ENCODE measurements at places on chromosomes 3 and 15.
A peak's percentile ranks its signal among the peaks of the same experiment; 100 is the strongest.

GRCh38 chr15:63187589-63188226 lies 1.7 kb upstream of the RAB8B start:
- no peak for DNase-seq

GRCh38 chr15:70509282-70509662 lies 254.1 kb downstream of the UACA start:
- peak; percentile 94 for DNase-seq

DNA sequence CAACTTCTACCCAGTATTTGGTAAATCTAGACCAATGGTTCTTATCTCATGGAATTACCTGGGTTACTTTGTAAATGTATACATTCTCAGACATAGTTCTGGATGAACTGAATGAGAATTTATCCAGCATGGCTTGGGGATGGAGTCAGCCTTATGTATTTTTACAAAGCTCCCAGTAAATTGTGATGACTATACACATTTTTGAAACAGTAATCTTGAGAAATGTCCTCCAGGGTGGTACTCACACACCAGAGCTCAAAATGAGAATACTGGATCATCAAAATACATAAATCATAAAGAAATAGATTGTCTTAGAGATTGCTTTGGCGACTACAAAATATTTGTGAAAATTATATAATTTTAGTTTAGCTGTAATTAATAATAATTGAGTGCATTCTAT lies 722.1 kb upstream of the DPPA4 start:
- no peak for DNase-seq

DNA sequence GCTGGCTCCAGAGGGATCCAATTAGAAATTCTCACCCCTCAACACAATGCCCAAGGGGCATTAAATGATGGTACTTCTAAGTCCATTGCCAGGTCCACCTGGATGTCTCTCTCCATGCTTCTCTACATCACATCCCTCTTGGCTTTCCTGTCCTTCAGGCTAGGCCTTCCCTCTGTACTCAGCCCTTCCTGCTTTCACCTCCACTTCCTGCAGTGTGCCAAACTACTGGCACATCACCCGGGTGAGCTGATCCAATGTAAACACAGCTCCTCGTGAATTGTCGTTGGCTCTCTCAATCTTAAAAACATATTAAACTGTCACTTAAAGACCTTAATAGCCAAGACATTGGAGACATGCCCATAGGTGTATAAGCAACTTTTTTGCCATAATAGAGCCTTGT lies 4.0 kb downstream of the LMCD1 start:
- no peak for DNase-seq

- DNase-seq: no peak
These were observed 32.6 kb upstream of the RAB6B start for GRCh38 chr3:133928136-133928893.

DNA sequence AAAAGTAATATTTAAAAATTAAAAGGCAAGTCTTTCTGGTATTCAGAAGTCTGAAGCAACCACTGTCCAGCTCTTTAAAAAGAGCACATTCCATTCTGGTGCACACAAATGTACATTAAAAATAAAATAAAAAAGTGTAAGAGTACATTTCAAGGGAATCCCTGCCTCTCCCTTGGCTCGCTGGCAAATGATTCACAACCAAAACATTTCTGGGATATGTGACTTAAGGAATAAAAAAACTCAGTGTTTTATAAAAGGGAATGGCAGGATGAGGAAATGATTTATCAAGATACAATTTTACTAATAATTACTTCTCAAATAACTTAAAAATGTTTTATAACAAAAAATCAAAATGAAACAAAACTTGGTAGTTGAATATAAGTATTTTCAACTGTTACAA lies 23.8 kb upstream of the ANXA2 start:
- DNase-seq: no peak

GRCh38 chr3:194854206-194854605 lies 168.5 kb downstream of the FAM43A start:
- no peak for DNase-seq

- no peak for DNase-seq
These were observed 304.9 kb upstream of the ADAMTS9 start for GRCh38 chr3:64992530-64993285.

DNA sequence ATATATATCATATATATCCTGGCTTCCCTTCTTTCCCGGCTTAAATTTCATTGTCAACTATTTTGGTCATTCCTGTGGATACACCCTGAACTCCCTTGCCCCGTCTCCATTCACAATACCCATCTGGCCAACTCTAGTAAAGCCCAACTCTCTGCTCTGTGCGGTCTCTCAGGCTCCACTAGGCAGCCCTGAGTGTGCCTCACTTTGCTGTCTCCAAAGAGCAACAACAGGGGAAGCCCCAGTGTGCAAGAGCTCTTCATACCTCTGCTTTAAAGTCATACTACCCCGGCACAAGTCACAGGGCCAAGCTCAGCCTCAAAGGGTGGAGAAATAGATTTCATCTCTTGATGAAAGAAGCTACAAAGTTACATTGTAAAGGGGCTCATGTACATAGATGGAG lies 18.9 kb upstream of the FEM1B start:
- DNase-seq: no peak

DNA sequence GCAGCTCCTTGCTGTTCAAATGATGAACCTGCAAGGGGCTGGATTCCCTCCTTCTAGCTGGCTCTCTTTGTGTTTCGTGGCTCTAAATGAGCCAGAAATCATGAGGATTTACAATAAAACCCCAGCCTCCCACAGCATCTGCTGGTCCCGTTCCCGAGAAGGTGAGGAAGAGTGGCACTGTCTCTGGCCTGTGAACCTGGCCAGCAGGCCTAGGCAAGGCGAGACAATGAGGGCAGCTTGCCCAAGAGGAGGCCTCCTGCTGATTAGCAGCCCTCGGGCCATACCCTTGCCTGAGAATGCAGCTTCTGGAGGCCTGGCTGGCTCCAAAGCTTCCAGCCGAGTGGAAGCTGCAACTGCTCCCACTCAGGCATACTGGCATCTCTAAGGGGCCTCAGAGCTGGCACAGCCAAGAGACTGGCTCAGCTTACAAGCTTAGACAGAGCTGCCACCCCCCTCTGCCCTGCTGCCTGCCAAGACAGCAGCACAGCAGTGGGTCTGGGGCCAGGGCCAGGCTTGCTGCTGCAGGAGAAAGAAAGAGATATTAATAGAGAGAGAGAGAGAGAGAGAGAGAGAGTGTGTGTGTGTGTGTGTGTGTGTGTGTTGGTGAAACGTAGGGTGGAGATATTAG lies 76.5 kb downstream of the HMG20A start:
- DNase-seq: no peak

- DNase-seq: peak; percentile 71
These were observed 325.3 kb downstream of the THSD4 start for GRCh38 chr15:71440489-71441110.

DNA sequence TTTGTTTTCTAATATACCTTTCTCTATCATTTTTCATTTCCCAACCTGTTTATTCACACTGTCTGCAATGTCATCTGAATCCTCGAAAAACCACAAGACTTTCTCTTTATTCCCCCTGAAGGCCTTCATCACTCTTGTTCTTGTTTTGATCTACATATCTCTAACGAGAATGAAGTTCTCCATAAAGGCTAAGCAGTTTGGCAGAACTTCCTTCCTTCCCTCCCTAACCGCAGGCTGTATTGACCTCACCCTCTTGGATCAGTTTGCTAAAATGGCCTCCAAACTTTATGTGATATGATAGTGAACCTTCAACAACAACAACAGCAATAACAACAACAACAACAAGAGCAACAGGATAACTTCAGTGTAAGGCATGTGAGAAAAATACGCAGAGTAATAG lies 392.8 kb downstream of the TIGIT start:
- peak; percentile 73 for DNase-seq

DNA sequence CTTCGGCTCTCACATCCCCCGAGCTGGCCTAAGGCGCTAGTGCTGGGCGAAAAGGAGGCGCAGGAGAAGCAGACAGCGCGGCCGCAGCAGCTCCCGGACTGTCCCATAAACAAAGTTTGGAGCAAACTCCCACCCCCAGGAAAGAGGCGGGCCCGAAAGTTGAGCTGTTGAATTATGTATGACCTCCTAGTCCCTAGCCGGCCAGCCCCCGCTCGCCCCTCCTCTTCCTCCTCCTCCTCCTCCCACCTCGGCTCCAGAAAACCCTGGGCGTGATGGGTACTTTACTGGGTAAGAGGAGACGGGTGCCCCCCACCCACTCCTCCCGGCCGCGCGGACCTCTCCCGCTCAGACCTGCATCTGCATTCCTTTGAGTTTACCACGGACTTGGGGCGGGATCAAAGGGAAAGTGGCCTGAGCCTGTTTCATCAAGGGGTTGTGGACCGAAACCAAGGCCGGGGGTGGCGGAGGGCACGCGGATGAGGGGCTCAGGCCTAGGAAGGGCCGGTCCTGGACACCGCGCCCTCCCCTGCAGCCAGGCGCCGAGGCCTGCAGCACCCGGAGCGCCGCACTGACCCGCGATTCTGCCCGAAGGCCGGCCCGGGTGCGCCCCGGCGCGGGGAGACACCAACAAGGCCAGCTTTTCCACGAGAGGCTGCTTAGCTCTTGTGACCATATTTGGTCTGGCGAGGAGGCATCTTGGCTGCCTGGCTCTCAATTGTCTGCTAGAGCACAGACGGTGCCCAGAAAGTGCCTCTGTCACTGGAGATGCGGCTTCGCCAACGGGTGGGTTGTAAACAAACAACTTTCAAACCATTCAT lies at the start of gene WWTR1:
Gene WWTR1 (minus strand): TSS at position 100 of the 818 bp plus-strand sequence. CDS start 719 bp downstream, outside the sequence.
- peak; percentile 62 for DNase-seq

DNA sequence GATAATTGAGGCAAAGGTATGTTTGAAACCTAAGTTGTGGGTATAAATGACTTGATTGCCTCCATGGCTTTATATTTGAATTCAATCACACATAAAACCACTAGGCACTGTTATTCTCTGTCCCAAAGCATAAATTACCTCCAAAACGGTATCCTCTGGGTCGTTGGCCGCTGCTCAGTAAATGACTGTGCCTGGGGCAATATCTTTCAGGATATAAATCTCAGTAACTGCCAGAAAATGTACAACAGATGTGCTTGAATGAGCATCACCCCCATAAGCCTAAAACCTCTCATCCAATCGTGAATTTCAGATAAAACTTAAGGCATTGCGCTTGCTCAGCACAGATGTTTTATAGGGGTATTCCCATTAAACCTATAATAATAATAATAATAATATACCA lies 19.0 kb upstream of the C3orf49 start:
- DNase-seq: no peak

- no peak for DNase-seq
These were observed 63.3 kb upstream of the TLE3 start for GRCh38 chr15:70160803-70161565.

GRCh38 chr3:140572334-140572733 lies 105.5 kb upstream of the TRIM42 start:
- no peak for DNase-seq

- DNase-seq: peak; percentile 41
These were observed 79.0 kb upstream of the CDV3 start for GRCh38 chr3:133494469-133494868.

- DNase-seq: no peak
These were observed 73.8 kb downstream of the RPLP1 start for GRCh38 chr15:69526081-69527061.

DNA sequence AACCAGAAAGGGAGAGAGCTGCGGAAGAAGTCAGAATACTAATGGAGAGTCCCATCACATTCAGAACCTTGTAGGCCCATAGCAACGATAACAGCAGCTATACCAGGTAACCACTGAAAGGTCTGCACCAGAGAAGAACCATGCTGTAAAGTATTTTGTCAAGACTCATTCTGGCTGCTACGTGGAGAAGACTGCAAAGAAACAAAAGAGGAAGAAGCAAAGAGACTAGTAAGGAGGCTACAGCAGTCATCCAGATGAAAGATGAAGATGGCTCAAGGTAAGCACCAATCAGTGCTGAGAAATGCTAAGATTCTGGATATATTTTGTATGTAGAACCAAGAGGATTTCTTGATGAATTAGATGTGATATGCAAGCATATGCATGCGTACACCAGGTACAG lies 39.6 kb downstream of the ACAP2 start:
- peak; percentile 21 for DNase-seq

GRCh38 chr3:3097958-3098357 lies 12.2 kb downstream of the IL5RA start:
- DNase-seq: no peak

DNA sequence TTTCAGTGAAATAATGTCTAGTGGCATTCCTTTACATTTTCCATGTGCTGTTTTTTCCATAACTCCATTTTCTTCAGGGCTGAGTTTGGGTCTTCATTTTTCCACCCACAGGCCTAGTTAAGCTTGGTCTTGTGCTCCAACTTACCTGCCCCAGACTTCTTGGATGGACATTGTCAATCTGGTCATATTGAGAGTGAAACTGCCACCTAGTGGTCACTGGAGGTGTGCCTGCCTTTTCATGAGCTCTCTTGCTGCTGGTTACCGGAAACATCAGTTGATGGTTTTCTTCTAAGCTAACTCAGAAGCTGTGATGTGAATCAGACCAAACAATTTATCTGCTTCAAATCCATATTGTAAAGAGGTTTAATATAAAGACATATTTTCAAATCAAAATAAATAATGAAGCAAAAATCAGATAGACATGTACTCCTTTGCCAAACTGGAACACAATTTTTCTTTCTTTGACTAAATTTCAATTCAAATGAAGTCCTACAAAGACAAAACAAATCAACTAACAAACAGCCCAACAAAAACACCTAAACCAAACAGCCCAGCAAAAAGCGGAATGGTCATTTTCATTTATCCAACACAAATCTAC lies 135.1 kb upstream of the RASGRP1 start:
- DNase-seq: peak; percentile 87

DNA sequence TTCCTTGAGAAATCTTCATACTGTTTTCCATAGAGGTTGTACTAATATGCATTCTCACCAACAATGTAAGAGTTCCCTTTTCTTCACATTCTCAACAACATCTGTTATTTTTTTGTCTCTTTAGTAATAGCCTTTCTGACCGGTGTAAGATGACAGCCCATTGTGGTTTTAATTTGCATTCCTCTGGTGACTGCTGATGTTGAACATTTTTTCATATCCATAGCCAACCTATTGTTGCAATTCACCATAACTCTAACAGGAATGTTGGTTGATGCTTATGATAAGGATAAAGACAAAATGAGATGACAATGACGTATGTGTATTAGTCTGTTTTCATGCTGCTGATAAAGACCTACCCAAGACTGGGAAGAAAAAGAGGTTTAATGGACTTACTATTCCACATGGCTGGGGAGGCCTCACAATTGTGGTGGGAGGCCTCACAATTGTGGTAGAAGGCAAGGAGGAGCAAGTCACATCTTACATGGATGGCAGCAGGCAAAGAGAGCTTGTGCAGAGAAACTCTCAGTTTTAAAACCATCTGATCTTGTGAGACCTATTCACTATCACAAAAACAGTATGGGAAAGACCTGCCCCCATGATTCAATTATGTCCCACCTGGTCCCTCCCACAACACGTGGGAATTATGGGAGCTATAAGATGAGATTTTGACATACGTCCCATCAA lies 37.6 kb upstream of the RHCG start:
- DNase-seq: no peak

- DNase-seq: no peak
These were observed 285.7 kb upstream of the ROBO2 start for GRCh38 chr3:76754247-76754646.
